ENCODE measurements at places on chromosomes 4 and X.

DNA sequence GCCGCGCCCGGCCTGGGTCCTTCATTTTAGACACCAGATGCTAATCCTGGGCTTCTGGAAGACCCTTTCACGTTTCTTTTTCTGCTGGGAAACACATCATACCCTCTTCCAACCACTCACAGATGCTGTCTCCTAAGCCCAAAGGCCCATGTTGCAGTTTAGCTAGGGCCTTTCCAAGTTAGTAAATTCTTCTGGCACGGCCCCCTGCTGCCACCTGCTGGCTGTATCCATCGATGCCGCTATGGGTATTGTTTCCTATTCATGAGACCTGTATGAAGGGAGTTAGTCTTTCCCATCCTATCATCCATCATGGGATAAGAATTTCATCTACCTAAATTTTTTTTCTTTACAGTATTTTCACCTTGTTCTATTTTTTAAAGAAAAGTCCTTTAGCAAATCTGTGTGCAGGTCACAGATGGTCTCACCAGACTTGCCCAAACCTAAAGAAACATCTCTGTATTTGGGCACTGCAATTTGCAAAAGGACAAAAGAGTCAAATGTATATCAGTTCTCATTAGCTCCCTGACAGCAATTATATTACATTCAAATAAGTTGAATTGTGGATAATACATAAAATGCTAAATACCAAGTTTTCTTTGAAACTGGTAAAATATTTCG is 37.8 kb upstream of the SLC9A7 start:
- DNase-seq, result peak; percentile 53

- DNase-seq, result no peak
Measured at GRCh38 chr4:99536271-99536670, 25.4 kb downstream of the C4orf17 start.

GRCh38 chr4:130080872-130081451 is 985.0 kb downstream of the C4orf33 start:
- no peak for DNase-seq

DNA sequence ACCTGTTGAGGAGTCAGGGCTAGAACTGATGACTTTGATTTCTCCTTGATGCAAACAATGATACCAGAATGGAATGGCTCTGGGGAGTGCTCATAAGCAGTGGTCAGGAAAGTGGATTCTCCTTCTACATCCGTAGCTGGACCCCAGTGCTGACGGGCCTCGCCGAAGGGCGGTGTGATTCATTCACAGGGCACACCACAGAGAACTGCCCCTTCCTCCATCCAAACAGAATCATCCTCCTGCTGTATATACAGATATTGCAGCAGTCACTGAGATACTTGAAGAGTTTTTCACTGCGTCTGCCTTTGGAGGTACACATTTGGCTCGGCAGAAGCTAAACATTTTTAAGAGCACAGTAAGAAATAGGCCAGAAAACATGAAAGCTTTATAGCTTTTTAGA is 7.3 kb upstream of the DCTD start:
- DNase-seq, result no peak
